NCI-H774 (cell line): ENCODE measurements at places on chromosomes 6 and 20.

- no peak for DNase-seq
Observed at GRCh38 chr20:50930139-50930975, 880 bp downstream of the ADNP start.

DNA sequence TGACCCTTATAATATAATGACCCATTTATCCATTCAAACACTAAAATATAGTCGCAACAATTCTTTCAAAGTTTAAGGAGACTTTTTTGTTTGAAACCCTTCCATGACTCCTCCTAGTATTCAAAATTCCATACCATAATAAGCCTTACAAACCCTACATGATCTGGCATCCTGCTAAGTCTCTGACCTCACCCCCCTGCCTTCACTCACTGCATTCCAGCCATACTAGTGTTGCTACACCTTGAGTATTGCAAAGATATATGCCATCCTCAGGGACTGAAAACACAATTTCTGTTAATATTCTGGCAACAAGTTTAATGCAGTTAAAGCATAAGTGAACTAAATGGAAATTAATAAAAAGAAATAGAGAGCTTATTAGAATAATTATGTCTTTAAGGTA lies 168.4 kb downstream of the EYS start:
- DNase-seq, result no peak

DNA sequence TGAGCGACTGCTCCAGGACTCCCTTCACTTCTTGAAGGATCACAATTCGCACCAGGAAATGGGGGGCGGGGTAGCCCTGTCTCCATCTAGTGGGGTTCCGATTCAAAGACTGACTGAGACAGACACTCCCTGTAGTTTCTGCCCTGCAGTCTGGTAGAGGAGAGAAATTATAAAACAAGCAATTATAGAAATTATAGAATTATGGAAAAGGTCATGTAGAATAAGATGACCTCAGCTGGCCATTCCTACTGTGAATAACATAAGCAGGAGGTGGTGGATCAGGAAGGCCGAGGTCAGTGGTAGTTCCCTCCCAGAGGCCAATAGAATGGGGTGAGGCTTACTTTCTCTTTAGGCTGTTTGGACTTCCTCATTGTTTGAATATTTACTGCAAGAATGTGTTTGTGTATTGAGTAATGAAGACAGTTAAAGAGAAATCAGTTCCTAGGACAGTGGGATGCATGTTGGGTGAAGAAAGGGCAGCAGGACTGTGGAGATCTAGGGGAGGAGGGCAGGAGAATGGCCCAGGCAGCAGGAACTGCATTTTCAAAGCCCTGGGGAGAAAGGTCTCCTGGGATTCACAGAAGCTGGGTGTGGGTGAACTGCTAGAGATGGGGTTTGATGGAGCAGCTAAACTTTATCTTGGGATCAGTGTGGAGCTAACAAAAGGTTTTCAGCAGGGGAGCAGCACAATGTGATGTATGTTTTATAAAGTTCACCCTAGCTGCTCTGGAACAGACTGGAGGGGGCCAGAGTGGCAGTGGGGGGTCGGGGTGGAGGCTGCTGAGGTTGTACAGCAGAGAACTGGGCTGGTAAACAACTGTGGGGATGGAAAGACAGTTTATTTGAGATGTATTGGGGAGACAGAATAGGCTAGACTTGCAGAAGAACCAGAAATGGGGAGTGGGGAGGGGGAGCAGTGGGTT lies 2.1 kb downstream of the ZNF341 start:
- DNase-seq, result no peak

- no peak for DNase-seq
Observed at GRCh38 chr20:40511478-40511877, 177.6 kb downstream of the MAFB start.

- DNase-seq, result no peak
Observed at GRCh38 chr20:44085616-44086434, 101.2 kb downstream of the JPH2 start.

DNA sequence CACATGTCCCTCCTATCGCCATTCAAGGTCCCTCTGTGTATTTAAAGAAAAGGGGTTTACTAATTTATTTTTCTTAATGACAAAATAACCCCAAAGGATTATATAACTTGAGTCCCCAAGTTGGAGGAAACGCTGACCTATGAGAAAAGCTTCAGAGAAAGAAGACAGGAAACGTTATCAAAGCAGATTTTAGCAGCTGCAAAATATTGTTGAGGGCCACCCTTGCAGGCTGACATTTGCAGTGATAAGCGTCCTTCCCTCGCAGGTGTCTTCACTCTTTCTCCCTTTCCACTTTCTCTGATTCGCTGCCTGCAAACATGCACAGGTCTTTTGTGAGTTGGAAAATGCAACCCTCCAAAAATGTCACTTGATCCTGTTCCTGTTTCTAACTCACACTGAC lies 103.2 kb upstream of the RIPOR2 start:
- no peak for DNase-seq

DNA sequence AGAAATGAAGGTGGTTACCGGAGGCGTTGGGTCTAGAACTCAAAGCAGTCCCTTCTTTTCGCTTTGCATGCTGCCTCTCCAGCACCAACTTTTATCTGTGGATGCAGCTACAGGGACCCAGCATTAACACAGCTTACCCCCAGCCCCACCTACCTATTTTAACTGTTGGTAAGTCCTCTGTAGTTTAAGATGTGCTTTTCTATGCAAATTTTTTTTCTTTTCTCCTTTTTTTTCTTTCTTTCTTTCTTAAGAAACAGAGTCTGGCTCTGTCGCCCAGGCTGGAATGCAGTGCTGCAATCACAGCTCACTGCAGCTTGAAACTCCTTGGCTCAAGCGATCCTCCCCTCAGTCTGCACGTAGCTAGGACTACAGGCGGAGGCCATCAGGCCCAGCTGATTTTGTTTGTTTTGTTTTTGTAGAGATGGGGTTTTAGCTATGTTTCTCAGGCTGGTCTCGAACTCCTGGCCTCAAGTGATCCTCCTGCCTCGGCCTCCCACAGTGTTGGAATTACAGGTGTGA lies 6.5 kb upstream of the USP45 start:
- DNase-seq, result no peak

DNA sequence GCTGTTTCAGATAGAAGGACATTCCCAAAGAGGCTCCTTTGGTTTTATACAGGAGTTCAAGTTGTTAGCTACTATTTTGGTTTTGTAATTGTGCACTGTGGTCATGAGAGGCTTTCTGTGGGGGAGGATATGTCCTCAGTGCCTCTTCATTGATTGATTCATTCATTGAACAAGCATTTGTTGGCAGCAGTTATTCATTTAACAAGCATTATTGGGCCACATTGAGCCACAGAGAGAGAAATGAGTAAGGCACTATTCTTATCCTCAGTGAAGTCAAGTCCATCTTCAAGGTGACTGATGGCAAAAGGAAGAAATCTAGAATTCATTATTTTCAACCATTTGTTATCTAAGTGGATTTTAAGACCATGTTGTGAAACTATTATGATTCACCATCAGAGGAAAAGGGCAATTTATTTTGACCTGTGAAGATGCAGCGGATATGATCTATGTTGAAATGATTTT lies 697.2 kb upstream of the CITED2 start:
- DNase-seq, result no peak

DNA sequence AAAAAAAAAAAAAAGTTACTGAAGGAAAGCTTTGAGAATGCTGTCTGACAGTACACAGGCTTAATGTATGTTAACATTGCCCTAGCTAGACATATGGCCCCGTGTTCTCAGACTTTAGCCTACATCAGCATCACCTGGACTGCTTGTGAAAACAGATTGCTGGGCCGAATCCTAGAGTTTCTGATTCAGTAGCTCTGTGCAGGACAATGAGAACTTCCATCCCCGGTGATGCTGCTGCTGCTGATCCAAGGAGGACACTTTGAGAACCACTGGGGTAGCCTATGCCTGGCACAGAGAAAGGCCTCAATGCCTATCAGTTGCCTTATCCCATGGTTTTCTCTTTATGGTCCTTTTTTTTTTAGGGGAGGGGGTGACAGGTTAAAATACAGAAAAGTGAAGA lies 1.6 kb downstream of the HCK start:
- DNase-seq, result no peak

DNA sequence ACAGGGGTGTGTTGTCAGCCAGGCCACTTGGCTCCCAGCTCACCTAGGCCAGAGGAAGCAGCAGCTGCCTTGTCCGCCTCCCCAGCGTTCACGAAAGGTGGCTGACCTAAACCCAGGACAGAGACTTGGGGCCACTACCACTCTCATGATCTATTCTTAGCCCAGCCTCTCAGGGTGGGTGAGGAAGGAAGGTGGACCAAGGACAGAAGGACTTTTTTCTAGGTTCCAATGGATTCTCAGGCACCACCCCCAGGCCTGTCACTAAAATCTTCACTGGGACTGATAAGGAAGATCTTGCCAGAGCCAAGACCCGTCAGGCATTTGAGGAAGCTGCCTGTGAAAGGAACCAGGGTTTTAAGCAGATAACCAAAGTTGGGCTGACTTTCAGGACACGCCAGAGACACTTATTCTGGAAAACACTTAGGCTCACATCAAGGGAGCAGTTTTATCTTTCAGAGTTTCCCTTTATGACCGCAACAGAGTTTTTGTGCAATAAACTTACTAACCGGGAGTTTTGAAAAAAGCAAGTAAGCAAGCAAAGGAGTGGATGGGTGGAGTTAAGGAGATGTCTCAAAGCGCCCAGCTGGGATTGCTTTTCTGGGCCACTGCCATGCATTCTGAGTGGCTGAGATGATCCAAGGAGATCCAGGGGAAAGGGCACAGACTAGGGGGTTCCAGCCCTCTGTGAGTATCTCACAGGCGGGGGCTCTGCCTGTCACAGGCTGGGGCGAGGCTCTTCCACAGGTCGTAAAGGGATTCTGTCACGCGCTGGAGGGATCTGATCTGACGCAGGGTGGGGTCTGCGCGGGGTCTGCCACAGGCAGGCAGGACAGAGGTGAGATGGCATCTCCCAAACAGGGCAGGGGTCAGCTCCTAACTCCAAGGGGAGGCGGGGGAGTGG lies 989 bp downstream of the FITM2 start:
- no peak for DNase-seq

GRCh38 chr6:22113026-22113766 lies 183.6 kb downstream of the PRL start:
- DNase-seq, result no peak

GRCh38 chr6:150313781-150314180 lies 55.0 kb upstream of the IYD start:
- no peak for DNase-seq

DNA sequence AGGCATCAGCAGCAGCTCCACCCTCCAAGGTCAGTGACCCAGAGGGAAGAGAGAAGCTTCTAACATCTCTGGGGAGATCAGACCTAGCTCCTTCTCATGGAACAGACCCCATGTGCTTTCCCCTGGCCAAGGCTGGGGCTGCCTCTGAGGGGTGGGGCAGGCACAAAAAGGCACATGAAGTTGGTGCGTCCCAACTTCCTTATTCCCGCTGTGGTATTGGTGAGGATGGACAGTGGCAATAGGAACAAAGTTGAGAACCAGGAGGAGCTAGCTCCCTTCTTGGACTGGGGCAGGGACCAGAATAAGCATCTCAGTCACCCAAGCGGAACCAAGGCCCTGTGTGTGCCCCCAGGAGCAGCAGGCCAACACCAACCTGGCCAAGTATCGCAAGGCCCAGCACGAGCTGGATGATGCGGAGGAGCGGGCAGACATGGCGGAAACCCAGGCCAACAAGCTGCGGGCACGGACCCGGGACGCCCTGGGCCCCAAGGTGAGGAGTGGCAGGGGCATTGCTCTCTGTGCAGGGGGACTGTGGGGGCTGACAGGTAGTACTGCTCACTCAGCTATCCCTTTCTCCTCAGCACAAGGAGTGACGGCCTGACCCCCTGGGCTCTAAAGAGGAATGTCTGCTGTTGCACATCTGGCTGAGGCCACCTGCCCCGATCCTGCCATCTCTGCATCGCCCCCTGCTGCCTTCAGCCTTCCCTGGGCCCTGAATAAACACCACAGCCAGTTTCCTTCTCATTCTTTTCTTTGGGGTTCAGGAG lies 46.1 kb downstream of the MYH7B start:
- DNase-seq, result no peak

DNA sequence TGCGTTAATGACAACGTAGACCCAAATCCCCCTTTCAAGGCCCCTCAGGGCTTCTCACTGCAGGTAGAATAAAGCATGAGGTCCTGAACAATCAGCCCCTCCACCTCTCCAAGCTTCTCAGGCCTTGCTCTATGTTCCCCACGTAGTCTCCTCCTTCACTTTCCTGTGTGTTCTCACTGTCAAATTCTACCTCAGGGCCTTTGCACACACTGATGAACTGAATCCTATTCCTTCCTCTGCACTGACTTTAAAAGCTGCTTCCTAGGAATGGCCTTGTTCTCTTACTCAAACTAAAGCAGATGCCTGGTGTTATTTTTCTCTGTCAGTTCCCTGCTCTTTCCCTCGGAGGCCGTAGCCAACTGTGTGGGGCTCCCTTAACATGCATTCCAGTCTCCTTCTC lies 66.8 kb upstream of the EDN1 start:
- no peak for DNase-seq

DNA sequence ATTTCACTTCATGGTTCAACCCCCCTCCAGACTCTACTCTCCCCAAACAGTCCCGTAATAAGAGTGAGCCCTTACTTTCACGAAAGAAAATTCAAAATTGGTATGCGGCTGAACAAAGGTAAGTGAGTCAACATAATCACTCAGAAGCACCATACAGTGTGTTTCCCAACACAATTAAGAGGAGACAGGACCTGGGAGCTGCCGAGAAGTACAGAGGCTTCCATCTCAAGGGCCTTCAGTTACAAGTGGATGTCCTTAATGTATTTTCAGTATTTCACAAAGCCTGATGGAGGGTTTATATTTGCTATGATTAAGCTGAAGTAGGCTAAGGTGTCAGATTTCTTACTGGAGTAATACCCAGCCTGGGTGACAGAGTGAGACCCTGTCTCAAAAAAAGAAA lies 51.1 kb downstream of the MYO6 start:
- DNase-seq, result no peak

DNA sequence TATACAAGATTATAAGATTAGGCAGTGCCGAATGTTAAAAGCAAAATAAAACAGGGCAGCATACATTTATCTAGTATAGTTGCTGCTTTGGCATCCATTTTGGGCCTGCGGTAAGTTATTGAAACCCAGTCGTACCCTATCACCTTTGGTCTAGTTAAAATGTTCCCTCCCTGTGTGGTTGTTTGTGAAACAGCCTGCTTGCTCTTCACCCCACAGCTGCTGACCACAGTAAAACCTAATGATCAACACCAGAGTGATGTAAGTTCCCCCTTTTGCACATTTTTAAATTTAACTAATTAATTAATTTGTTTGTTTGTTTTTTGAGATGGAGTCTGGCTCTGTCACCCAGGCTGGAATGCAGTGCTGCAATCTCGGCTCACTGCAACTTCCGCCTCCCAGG lies 50.3 kb upstream of the TXNDC5 start:
- DNase-seq, result no peak

DNA sequence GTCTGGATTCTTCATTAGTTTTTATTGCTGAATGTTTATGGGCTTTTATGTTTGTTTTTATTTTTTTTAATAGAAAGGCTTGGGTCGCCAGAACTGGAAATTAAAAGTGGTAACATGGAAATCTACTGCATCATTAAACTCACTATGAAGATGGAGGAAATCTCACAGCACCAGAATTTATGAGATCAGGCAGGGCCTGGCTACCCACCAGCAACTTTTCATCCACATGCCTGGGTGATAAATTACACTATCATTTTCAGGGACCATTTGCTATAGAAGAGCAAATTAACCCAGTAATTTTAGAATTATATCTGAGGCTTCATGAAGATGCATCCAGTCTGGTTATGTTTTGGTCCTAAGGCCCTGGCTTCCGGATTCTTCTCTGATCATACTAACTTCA lies 57.8 kb upstream of the PLCB4 start:
- no peak for DNase-seq
